ENCODE measurements at places on chromosomes 5 and 9. TPM values are rescaled to one million over a fixed set of nuclear protein-coding genes. Genes with fewer than 3 reads are reported as not detected.

DNA sequence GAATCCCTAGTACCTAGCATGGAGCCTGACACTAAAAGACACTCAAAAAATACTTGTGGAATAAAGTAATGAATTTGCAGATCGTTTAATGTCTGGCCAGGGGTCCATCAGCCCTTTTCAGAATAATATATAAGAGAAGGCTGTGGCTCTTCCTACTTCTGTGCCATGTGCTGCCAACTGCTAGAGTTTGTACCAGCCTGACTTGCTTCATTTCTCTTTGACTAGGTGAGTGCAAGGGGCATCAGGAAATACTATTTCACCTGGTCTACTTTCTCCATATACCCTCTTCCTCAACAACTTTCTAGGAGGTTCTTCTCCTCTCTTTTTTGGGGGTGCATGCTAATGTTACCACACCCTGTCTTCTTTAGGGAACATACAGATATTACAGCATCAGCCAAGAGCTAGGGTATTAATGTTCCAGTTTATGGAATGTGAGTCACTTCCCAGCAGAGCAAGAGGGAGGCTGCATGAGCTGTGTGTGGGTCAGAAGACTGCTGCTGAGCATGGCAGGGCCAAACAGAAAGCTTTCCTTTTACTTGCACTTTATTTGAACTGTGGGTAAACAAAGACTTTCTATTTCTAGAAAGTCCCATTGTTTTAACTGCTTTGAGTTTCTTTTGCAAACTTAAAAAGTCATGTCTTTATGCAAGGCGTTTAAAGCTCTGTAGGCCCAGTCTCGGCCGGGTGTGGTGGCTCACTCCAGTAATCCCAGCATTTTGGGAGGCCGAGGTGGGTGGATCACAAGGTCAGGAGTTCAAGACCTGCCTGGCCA is 158.9 kb downstream of the ADAMTSL1 start:
- peak; percentile 31 for DNase-seq

DNA sequence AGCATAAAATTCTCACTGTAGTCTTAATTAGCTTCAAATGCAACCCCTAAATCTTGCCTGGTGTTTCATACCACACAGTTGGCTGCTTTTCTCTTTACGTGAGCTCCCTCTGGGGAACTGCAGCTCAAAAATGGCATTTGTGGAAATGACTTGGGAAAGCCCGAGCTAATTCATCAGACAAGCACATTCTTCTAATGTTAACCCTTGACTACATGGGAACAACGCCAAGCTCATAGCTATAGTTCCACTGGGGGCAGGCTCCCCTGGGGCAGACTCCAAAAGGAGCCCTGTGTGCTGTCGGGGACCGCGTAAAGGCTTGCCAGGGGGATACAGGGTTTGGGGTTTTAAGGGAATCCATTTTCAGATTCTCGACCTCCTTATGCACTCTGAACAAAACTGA is 301.4 kb upstream of the DAP start:
- peak; percentile 37 for DNase-seq

- no peak for DNase-seq
Measured at GRCh38 chr5:62044989-62045388, 261.0 kb upstream of the KIF2A start.

DNA sequence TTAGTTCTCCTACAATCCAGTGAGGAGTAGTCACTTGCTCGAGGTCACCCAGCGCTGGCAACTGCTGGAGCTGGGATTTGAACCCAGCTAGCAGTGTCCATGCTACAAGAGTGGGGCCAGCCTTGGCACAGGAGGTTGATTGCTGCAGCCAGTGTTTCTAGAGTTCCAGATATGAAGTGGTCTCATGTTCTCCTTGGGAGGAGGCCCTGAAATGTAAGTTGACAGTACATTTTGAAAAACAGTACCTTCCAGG is 802 bp downstream of the CCDC107 start:
- no peak for DNase-seq

DNA sequence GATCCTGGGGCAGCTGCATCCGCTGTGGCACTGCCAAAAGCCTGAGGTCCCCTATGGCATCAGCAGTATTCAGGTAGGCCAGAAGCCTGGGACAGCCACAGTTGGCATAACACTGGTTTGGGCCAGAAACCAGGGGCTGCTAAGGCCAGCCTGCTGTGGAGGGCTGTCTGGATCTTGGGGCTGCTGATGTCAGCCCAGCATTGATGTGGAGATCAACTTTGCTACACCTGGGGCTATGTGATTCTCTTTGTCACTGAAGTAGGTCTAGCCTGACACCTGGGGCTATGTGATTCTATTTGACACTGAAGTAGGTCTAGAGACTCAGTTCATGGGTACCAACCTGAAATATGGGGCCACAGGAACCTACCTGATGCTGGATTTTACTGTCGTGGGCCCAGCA is 411.5 kb downstream of the RASEF start:
- DNase-seq, result no peak

DNA sequence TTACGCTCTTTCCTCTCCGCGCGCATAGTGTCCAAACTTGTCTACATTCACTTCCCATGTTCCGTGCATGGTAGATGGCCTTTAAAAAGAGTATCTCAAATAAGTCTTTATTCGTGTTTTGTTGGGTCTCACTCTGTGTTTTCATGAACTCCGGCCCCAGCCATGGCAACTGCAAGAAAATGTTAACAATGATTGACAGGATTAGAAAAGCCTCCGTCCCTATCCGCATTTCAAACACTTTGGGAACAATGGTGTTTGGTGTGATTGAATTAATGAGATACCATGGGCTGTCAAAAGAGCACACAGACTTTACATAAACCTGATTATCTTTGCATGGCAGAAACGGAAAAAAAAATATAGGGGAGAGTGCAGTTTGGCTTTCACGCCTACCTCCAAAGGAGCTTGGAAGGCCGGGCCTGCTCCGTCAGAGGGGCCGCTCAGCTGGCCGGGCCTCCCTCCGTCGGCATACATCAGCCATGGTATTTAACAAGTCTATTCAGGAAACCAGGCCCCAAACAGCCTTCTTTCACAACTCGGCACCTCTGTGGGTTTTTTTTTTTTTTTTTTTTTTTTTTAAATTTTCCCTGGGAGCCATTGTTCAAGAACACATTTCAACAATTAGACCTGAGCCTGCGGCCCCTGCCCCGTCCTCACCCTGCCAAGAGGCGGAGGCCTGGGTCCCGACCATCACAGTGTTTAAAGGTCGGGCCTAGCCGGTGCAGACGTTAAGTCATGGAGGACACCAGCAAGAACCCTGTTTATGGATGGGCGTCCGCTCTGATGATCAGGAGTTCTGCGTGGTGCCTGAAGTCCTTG is 323.8 kb upstream of the IRX4 start:
- DNase-seq, result no peak

The ERCC8 gene
- total RNA-seq, result 10.3 TPM

DNA sequence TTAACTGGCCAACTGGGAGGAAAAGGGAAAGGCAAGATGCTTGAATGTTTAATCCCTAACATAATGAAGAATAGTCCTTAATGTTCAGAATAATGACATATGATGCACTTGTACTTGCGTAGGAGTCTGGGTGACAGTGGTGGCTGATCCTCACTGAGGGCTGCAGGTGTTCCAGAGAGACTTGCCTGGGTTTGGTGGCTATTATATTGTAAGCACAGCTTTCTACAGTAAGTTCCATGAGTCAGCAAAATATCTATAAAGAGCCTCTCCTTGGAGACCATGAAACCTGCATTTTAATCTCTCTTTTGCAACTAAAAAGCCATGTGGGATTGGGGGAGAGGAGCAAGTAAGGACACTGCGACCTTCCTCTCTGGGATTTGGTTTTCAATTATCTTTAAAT is 1.9 kb upstream of the NPR2 start:
- no peak for DNase-seq

- peak; percentile 99 for DNase-seq
Measured at GRCh38 chr9:119004618-119004990, 364.6 kb downstream of the BRINP1 start.

The SHB gene
- total RNA-seq, result 43.8 TPM

The PCDHGC3 gene
- total RNA-seq, result 9.8 TPM

DNA sequence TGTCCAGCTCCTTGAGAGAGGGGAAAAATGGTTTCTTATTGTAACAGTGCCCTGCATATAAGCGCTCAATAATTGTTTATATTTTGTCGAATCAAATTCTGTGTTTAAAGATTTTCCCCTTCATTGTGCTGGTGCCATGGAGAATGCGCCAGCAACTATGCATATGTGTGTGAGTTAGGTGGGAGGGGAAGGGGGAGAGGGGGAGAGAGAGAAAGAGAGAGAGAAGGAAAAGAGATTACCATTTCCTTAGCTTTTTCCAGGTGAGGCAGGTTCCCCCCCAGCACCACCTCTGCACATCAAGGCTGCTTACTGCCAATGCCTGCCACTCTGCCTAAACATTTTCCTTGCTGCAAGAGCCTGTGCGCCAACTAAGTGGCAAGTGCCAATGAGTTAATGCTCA is 111.0 kb downstream of the PJA2 start:
- no peak for DNase-seq

DNA sequence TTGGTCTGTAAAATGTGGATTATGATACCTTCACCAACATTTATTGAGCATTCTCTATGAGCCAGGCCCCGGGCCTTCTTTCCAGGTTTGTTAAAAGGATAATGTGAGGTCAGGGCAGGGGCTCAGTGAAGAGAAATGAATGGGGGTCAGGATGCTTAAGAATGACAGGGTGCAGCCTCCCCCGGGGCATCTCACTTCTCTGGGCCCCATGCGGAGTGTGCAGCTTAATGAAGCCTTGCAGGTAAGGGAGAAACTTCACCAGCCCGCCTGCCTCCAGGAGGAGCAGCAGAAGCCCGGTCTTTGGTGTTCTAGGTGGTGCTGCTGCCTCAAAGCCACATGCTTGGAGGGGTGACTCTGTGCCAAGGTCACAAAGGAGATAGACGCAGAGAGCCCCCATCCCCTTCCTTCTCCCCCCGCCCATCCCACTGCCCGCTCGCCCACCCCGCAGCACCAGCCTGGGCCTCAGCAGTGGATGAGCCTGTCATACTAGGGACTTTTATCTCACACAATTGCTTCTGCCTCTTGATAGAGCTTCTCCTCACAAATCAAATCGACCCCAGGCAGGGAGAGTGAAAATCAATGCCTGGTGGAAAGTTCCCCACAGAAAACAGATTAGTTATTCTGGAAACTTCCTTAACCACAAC is 244.8 kb downstream of the PBX3 start:
- no peak for DNase-seq

The DAB2IP gene
- 11.6 TPM for total RNA-seq

The TIGD6 gene
- total RNA-seq, result 0.75 TPM

The NLN gene
- 25.8 TPM for total RNA-seq

The ACTBL2 gene
- 2.2 TPM for total RNA-seq

DNA sequence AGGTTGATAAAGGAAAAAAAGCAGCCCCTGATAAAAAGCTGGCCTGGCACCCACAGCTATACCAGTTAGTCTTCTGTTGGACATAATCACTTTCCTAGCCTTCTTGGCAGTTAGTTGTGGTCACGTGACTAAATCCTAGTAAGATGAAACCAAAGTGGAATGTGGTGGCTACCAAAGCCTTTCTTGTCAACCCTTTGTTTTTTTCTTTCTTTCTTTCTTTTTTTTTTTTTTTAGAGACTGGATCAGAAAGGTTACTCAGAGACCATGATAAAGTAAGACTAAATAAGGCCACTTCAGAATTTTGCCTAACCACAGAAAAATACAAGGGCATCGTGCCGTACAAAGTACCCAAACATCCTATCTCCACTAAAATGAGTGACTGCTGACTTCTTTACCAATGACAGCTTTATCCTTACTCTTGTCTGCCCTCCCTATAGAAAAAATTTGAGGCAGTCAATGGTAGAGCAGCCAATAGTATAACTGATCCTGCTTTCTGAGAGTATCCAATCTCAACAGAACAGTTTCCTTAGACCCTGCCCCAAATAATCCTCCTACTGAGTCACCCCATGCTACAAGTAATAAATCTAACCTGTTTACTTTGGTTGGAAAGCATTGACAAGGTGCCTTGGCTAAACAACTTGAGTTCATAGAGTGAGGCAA is 14.2 kb upstream of the KIF27 start:
- no peak for DNase-seq

- no peak for DNase-seq
Measured at GRCh38 chr5:79011219-79011836, 26.2 kb upstream of the ARSB start.

DNA sequence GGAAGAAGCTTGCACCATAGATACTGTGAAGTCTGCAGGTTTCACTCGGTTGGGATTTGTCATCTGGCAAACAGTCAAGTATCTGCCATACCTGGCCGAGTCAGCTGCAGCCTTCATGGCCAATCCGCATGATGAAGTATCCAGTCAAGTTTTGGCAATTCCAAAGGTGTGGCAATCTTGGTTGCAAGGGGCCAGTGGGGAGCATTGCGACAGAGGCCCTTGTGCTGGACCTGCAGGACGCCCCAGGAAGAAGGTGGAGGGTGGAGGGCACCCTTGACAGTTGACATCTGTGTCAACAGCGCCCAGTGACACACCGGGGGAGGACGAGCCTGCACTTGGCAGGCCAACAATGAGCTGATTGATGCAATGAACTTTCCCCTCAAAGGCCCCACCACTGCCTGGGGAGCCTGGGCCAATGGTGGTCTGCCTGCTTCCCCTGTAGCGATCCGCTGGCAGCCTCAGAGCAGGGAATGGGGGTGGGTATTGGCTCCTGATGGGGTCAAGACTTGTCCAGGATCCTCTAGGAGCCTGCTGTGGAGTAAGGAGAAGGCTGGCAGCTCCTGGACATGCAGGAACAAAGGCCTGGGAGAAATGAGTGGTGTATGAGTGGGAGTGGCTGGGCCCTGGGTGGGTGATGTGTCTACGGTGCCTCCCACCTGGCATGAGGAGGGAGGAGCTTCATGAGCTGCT is 122.8 kb upstream of the PITX1 start:
- DNase-seq, result no peak

GRCh38 chr9:4689687-4690104 is 10.3 kb downstream of the CDC37L1 start:
- DNase-seq, result no peak

DNA sequence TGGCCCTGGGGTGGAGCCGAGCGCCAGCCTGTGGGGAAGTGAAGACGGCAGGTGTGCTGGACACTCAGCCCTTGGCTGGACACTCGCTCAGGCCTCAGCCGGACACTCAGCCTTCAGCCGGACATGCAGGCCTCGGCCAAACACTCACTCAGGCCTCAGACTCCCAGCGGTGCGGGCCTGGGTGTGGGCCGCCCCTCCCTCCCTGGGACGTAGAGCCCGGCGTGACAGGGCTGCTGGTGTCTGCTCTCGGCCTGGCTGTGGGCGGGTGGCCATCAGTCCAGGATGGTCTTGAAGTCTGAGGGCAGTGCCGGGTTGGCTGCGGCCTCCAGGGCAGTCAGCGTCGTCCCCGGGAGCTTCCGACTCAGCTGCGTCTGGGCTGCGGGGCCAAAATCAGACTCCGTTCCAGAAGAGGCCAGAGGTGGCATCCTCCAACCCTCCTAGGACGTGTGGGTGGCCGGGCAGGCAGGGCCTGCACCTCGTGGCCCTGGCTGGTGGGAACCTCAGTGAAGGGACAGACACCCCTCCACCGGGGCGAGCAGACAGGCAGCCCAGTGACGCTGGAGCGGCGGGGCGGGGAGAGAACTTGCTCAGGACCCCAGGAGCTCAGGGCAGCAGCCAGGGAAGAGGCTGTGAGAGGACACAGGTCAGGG is 28.4 kb downstream of the SLC6A18 start:
- no peak for DNase-seq
